GM12892 (cell line): ENCODE measurements at places on chromosomes 2 and 18.

DNA sequence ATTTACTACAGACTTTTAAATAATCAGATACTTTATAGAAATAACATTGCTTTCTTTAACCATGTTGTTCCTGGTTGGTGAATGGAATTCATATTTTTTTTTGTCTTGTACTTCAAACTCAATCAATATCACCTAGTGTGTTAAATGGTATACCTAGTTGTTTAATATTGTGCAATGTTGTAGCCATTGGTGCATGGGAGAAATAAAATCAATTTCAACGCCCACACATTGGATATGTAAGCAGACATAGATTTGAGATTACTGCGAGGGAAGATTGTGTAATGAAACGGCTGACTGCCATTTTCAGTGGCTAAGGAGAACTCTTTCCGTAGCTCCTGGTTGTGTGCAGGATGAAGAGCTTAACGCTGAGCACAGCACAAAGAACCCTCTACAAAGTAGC is 626.1 kb downstream of the TMEM182 start:
- no peak for DNase-seq

DNA sequence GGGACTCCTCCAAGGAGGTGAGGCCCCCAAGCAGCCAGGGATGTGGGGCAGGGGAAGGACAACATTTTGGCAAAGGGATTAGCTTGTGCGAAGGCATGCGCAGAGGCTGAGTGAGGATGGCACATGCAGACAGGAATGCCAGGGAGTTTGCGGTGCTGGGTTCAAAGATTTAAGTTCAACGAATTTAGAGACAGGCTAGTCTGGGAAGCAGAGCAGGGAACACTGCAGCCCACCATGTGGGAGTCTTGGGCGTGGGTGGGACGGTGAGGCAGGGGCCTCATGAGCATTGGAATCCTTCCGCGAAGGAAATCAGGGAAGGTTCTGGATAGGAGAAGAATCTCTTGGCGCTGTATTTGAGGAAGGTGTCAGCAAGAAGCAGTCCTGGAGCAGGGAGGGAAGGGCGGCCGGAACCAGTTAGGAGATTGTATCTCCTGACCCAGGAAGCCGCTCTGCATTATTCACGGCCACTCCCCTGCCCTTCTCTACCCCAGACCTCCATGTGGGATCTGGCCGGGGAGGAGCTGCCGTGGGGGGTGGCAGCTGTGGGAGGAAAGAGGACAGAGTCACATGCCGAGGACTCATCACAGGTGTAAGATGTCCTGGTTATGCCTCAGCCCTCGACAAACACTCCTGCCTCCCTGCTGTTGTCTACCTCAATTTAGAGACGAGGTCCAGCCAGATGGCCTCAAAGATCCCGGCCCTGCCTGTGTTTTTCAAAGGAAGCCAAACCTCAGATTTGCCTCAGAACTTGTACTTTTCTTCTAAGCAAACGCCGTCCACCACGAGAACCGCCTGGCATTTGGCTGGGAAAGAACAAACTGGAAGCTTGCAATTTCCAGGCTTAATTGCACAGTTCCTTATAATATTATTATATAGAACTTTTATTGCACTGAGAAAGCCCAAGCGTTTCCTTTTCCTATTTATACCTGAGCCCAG is 123.7 kb upstream of the SMAD2 start:
- no peak for DNase-seq

DNA sequence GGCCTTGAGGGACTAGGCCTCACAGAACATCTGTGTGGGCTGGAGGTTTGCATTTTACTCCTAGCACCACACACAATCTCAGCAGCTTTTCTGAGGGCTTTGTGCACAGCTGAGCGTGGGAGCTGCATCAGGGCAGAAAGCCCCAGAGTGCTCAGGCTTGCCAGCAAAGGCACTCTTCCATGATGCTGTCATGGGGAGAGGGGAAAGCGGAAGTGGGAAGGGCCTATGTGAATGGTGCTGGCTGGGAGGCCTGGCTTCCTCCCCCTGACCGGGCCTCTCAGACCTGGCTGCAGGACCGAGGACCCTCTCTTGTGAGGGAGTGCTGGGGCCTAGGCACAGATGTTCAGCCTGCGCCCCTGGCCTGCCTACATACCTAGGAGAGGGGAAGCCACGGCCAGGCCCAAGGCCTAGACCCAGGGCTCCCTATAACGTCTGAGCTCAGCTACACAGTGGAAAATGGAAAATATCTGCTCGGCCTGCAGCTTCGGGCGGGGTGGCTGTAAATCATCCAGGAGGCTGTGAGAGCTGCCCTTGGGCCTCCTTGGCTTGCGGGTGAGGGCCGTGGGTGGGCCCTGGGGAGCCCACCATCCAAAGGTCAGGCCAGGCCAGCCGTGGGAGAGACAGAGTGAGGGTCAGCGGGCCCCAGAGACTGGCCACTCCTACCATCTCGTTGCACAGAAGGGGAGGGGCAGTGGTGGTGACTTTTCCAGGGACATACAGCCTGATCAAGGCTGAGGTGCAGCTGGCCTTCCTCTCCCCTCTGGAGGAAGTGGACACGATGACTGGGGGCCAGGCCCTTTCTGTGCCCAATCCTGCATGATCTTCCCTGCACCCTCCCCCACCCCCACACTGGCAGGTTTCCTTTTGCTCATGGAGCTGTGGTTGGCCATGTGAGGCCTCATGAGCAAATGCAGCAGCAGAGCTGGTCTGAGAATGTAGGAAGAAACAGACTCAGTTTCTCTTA is 22.8 kb downstream of the GLI2 start:
- no peak for DNase-seq

DNA sequence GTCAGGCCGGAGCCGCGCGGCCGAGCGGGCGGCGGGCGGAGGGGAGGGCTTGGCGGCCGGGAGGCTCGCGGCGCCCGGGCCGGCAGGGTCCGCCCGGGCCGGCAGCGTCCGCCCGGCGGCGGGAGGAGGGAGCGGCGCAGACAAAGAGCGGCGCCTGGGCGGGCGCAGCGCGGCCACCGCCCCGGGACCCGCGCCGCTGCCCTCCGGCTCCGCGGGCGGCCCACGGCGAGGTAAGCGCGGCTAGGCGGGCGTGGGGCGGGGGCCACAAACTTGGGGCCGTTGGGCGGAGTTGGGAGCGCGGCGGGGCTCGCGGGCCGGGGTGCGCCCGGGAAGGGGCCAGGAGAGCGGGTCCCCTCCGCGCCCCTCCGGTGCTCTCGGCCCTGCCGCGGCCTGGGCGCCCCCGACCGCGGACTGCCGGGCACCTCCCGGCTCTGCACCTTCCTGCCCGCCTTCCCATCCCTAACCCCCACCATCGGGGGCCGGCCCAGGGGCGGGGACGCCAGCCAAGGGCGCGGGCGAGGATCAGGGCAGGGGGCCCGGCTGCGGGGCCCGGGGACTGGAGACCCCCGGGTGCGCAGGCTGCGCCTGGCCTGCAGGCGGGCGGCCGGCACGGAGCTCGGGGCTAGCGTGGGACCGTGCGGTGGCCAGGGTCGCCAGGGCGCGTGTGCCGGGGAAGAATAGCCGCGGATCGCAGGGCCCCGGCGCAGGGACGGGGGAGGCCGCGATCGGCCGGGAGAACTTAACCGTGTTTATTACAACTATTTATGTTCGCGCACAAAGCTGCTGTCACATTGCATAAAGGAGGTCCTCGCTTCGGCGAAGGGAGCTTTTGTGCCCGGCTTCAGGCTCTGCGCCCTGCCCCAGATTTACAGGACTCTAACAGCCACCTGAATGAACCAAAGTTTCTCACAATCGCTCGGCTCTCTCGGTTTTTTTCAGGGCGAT is at the start of gene NCK2:
Gene NCK2, plus strand, starts transcription at position 4 of the 945 bp plus-strand sequence. CDS start 110,152 bp downstream, outside the sequence.
- DNase-seq = peak; percentile 38

DNA sequence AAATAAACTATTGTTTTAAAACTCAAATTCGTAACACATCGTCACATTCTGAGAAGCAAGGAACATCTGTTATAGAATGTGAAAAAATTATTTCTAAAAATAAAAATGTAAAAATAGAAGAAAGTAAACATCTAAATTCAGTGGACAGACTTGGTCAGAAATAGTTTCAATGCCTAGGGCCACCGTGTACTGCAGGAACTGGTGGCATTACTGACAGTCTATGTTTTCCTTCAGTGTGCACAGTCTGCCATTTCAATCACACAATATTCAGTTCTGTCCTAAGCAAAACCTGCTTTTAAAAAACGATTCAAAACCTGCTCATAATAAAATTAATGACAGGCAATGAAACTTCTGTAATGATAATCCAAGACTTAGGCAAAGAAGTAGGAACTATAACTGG is 190.1 kb downstream of the ERBB4 start:
- DNase-seq = no peak

DNA sequence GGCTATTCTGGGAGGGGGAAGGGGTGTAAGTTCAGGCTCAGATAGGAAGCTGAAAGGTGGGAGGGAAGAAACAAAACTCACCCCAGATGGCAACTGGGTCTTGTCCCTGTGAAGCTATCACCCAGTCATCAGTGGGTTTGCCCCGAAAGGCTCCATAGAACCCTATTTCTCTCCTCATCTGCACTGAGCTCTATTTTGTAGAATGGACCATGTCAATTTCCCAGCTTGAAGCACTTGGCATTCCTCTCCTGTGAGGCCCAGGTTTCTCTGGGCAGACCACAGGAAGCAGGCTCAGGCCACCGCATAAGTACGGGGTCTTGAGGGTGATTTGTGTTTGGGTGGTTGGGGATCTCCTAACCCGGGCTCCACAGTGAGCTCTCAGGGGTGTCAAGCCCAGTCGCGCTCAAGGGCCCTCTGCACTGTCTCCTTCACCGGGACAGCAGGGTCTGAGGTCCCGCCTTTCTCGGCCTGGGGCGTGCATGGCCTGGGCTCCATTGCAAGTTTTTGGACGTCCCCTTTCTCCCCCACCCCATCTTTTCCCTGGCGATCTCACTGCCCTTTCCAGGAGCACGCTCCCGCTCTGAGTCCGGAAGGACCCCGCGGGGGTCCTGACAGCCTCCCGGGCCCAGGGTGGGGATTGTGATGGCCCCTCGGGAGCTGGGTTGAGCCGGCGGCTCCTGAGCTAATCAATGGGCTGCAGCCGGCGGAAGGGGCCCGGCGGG is 27.3 kb upstream of the NOTO start:
- DNase-seq = no peak

- peak; percentile 53 for DNase-seq
Observed at GRCh38 chr2:240759459-240759858, 60.6 kb downstream of the KIF1A start.

GRCh38 chr2:157444641-157445040 is 752 bp upstream of the CYTIP start:
- no peak for DNase-seq
